ENCODE measurements at places on chromosomes 6 and 20.
A peak's percentile ranks its signal among the peaks of the same experiment; 100 is the strongest.

GRCh38 chr20:57598060-57598459 lies 22.2 kb downstream of the ZBP1 start:
- no peak for DNase-seq

GRCh38 chr6:154154389-154154967 lies 115.4 kb downstream of the OPRM1 start:
- peak; percentile 41 for DNase-seq

DNA sequence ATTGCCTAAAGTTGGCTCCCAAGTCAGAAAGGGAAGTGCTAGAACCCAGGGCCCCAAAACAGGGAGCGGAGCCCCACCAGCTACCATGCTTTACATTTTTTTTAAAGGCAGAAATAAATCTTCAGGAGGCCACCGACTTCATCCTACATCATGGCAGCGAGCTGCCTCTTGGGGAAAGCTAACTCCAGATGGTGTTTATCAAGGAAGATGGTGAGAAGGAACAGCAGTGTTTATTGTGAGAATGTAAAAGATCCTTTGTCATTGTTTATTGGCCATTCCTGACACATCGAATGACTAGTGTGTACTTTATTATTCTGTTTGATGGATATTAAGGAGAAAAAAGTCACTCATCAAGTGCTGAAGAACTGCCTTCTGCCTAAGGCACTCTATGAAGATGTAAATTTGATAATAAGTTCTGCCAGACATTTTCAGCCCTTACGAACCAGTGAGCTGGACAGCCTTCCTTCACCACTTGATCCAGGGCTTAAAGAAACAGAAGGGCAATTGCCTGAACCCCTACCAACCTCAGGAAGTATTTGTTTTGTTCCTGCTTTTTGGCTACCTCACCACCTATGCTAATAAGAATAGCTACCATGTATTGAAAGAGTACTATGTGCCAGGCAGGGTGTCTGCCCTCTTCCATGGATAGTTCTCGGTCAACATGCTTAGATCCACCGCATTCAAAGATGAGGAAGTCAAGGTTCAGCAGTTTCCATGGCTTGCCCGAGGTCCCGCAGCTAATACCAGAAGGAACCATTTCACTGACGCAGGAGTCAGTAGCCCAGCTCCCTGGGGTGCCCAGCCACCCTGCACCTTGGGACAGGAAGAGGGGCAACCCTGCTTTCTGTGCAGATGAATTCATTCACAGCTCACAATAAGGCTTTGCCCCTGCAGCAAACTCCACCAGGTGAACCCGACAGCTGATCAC lies 194.7 kb upstream of the RREB1 start:
- DNase-seq: no peak

DNA sequence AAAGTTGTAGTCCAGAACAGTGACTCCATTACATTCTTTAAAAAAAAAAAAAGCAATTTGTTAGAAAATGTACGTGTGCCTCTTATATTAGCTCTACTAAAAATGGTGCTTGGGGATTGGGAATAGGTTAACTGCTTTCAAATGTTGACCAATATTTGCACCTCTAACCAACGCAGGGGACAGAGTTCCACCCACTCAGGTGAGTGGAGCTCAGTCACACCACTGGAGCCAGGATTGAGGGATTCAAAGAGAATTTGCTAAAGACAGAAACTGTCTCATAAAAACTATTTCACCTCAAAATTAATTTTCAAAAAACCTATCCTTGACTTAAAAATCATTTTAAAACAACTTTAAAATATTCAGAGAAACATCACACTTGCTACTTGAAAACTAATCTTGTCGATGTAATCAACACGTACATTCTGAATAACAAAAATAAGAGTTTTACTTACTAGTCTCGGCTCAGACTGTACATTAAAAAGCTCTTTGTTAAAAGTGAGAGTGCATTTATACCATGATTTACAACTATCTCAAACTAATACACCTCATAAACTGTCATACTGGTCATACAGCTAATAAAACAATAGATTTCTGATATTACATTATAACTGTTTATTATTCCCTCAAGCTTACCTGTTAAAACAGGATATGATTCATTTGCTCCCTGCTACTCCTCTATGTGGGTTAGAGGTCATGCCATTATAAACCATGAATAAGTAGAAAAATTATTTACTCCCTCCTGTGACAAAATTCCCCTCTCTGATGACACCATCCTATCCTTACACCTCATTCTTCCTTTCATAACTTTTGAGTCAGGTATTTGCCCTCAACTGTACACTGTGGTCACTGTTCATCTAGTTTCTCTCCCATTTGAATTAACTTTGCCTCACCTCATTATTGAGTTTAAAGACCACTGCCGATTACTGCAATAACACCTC lies 88.6 kb downstream of the PDE10A start:
- no peak for DNase-seq

DNA sequence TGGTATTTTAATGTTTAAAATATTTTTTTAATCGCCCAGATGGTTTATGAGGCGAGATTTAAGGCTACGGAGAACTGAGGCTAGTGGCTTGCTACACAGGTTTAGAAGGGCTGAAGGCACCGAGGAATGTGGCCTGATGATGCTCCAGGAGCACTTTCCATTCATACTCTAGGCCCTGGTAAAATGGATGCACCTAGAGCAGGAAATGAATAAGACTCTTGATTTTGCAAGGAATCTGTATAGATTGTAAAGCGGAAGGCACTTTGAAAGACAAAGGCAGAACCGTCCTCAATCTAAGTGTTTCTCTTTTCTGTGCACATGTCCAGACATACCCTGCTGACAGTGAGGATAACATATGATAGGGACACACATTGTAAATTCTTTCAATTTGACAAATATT lies 30.1 kb downstream of the POU3F2 start:
- DNase-seq: no peak

DNA sequence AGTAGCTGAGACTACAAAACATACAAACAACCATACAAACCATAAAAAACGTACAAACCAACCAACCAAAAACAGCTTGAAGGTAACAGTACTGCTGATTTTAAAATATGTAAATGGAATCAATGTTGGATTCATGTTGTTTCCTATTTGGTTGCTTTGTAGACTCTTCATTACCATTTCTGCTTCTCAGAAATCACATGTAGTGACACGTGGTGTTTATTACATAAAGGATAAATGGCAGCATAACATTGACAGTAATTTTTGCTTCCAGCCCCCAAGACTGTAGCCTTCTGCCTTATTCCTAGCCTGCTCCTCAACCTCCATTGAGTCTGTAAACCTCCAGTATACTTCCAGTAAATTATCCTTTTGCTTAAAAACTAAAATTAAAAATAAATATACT lies 73.3 kb downstream of the KLHL32 start:
- DNase-seq: no peak

GRCh38 chr20:41398408-41398807 lies 31.8 kb upstream of the EMILIN3 start:
- peak; percentile 58 for DNase-seq

GRCh38 chr20:24461848-24462247 lies 7.6 kb upstream of the SYNDIG1 start:
- no peak for DNase-seq

- DNase-seq: peak; percentile 66
Measured at GRCh38 chr6:150894935-150895552, 29.5 kb downstream of the MTHFD1L start.

DNA sequence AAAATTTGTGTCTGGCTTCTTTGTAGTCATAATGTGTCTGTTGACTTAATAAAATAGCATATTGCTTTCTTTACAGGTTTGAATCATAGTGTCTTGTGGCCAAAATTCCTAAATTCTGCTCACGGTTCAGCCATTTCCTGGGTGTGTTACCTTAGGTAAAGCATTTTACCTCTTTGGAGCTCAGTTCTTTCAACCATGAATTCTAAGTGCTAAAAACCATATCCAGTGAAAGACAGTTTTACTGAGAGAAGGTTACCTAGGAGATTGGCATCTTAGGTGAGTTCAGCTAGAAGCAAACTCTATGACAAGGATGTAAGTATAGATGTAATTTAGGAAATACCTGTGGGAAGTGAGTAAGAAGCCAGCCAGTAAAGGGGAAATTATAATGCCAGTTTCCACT lies 20.7 kb downstream of the CRYBG1 start:
- no peak for DNase-seq

DNA sequence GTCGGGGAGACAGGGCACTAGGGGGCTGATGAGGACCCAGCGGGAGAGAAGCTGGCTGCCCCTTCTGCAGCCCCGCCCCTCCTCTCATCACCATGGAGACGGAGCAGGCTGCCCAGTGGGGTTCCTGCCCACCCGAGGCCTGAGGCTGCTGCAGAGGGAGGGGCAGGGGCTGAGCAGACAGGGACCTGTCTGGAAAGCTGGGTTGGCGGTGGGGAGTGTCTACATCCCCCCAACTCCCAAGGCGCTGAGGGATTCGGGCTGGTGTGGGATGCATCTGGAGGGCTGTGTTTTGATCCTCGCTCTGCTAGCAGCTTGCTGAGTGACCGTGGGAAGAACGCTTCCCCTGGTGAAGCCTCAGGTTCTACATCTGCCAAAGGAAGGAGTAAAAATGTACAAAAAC lies 1.2 kb upstream of the BPI start:
- DNase-seq: no peak

DNA sequence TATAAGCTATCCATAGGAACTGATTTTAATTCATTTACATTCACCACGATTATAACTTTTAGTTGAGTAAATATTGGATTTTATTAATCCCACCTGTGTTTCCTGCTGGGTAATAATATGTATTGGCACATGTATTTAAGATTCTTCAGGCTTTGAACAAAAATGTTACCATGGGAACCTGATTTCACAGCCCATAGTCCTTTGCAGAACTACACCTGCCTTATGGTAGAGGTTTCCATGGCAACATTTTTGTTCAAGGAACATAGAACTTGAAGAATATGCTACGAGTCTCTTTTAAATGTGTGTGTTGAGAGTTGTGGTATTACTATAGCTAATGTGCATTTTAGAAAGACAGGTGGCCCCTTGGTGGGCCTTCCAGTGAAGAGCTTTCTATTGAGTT lies 317.4 kb downstream of the SAMD5 start:
- no peak for DNase-seq

GRCh38 chr20:32753731-32754130 lies 8.5 kb upstream of the DNMT3B start:
- DNase-seq: peak; percentile 66

- DNase-seq: no peak
Measured at GRCh38 chr6:31358302-31358701, 1.3 kb upstream of the HLA-B start.

DNA sequence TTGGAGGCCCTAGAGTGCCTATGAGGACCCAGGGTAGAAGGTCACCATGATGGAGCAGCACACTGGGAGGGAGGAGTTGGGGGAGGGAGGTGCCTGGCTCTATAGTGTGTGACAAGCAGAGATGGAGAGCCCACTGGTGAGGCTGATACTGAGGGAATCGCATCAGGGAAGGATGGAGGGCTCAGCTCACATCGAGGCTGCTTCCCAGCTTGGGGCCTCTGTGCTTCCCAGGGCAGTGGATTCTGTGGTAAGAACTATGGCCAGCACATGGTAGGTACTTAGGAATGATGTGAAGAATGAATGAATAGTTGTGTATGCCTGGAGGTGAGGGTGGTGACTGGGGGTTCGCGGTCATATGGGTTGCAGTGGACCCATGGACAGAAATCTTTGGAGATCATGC lies 1.3 kb upstream of the EPB41L1 start:
- no peak for DNase-seq

GRCh38 chr6:36547646-36548400 lies 544 bp upstream of the STK38 start:
- no peak for DNase-seq

GRCh38 chr6:166398348-166398747 lies 15.6 kb upstream of the MPC1 start:
- DNase-seq: no peak

GRCh38 chr6:708237-708598 lies 15.3 kb upstream of the EXOC2 start:
- no peak for DNase-seq

DNA sequence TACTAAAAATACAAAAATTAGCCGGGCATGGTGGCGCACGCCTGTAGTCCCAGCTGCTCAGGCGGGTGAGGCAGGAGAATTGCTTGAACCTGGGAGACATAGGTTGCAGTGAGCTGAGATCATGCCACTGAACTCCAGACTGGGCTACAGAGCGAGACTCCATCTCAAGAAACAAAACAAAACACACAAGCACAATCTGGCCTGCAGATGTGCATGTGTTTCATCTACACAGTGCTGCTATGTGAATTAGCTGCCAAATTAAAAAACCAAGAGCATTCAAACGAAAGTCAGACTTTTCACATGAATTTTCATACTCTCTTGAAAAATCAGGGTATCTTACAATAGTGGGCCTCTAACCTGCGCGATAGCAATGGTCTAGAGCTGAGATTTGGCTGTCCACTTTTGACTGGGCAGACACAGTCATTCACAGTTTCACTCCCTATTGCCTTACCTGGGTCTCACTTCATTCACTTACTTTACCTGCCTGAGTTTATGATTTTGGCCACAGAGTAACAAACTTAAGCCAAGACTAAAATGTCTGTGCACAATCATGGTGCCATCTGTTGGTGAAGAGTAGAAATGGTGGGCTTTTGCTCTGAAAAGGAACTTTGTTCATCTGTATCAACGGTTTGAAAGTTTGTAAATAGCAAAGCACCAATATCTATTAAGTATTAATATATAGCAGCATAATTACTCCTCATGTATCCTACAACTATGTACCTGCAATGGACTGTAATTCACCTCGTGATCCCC lies 138.5 kb upstream of the UST start:
- peak; percentile 58 for DNase-seq

GRCh38 chr6:14059791-14060436 lies 57.7 kb upstream of the CD83 start:
- no peak for DNase-seq

DNA sequence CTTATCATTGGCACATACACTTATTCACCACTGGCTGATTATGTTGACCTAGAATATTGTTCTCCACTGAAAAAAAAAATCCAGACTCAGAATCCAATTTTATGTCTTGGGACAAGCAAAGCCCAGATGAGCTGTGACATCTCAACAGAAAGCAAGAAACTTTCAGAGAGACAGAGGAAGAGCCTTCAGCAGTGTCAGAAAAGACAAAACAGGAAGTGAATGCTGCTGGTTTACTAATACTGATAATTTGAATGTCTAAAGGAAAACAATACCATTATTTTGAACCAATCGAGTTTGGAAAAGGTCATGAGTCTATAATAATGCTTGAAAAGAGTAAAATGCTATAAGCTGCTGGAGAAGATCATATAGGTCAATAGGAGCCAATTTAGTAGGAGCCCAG lies 179.8 kb upstream of the RIMS1 start:
- DNase-seq: no peak

- no peak for DNase-seq
Measured at GRCh38 chr6:137708481-137708880, 158.6 kb upstream of the TNFAIP3 start.
